Activated CD4-positive, alpha-beta memory T cell treated with anti-CD3 and anti-CD28 coated beads, Interleukin-2, amount 10 ng/mL, durations not matched to agents 7 days and 5 days (primary cell): ENCODE measurements at places on chromosomes 4 and X.

GRCh38 chr4:38318737-38319455, 345.1 kb upstream of the KLF3 start:
- peak; percentile 80 for DNase-seq

- DNase-seq: no peak
Measured at GRCh38 chr4:176467001-176467400, 147.2 kb downstream of the SPCS3 start.

GRCh38 chr4:1578251-1578773, 105.8 kb downstream of the FAM53A start:
- no peak for DNase-seq

- DNase-seq: no peak
Measured at GRCh38 chrX:82734140-82734539, 774.0 kb upstream of the POU3F4 start.

DNA sequence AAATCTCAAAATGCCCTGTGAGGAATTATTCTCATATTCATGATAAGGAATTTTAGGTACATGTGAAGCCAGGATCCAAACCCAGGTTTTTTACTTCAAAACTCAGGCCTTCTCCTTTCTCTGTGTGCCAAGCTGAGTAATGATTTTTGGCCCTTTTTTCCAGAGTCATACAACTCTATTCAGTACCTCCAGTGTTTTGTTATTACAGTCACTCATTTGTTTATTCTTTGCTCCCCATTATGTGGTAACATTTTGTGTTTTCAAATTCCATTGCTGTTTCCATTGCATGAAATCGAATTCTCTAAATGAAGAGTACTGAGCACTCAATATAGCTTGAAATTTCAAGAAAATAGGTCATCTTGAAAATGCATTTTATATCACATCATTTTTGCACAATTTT, 315.4 kb downstream of the NR3C2 start:
- DNase-seq: no peak

DNA sequence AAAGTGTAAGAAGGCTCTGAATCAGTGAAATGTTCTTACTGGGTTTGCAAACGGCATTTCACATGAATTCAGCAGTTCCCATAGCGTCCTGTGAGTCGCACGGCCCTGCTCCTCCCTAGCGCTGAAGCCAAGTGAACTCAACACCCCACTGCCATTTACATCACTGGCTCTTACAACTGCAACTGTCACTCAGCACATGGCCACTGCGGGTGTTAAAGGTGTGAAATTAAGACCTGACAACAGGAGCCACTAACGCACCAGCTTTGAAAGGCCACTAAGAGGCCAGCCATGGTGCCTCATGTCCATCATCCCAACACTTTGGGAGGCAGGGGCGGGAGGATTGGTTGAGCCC, 31.7 kb downstream of the RNF212 start:
- no peak for DNase-seq

GRCh38 chrX:13664020-13664419, 11.1 kb downstream of the TCEANC start:
- DNase-seq: no peak

DNA sequence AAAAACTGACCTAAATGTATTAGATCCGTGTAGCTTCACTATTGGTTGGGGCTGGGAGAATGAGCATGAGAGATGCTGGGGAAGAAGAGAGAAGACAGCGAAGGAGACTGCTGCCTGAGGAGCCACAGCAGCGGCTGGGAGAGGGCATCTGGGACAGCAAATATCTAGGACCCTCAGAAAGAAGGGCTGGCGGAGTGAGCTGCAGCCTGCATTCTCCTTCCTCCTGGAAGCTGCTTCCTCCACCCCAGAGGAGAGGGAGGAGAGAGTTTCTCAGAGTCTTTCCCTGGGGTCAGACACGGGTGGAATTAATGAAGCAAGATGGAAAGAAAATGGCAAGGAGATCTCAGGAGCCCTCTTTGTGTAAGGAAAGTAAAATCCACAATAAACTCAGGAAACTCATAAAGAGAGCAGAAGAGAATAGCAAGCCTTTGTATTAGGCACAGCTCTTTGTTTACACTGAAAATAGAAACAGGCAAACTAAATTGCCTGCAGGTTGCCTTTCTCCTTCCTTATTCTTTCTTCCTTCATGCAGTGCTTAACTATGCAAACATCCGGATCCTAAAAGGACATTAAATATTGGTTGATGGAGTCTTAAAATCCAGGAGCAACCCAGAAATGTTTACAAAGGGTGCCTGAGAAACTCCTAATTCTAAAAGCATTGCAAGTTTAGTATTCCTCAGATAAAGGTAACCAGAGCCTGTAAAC, 130.3 kb upstream of the GALNT7 start:
- no peak for DNase-seq

DNA sequence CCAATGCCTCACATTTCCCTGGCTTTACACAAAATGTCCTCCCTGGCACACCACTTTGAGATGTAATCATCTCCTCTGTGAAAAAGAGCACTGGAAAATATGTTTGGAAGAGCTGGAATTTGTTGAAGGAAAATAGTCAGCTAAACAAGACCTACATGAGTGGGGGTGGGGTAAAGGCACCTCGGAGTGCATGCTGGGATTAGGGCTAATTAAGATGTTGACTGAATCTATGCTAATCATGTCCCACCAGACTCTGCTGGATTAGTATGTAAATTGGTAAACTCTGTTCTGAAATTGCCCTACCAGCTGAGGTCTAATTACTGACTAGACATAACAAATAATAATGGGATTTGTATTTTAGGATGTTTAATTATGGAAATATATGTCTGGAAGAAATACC, 46.8 kb upstream of the MID1 start:
- DNase-seq: no peak

DNA sequence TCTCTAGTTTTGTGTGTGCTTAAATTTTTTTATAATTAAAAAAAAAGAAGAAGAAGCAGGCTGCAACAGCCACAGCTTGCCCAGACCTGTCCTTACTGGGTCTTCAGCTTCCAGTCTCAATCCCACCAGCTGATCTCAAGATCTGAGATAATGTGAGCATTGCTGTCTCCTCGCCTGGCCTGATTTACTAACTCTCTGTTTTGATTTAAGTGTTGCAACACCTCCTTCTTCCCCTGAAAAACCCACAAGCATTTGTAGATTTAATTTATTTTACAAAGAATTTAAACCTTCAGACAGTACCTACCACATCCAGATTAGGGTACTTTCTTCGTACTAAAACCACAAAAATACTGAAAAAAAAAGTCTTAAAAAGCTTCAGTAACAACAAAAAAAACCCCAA, 38.0 kb downstream of the FAM241A start:
- DNase-seq: no peak

DNA sequence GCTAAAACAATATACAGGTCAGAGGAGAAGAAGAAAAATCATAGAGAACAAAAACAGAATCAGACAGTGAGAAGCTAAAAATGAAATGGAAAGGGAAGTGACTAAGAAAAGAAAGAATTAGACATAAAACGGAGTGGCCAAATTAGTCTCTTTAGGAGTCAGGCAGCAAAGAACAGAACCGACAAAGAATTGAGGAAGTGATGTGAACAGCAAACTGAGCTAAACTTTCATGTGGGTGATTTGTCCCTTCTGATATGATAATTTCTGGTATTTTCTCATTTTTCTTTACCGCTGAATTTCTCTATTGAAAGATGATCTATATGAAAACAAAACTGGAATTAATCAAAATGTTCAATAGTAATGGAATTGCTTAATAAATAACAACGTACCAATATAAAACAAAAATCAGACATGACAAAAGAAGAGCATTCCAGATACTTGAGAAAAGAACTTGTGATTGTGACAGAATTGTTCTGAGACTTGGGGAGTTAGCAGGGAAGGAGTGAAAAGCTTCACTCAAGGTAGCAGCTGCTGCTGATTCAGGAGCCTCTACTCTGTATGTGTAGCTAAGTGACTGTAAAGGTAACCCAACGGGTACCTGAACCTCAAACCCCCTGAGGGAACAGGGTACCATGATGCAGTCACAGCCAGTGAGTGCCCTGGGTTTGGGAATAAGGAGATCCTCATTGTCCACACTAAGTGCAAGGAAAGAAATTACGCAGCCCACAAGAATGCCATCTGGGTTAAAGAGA, 8.8 kb downstream of the TAPT1 start:
- no peak for DNase-seq

DNA sequence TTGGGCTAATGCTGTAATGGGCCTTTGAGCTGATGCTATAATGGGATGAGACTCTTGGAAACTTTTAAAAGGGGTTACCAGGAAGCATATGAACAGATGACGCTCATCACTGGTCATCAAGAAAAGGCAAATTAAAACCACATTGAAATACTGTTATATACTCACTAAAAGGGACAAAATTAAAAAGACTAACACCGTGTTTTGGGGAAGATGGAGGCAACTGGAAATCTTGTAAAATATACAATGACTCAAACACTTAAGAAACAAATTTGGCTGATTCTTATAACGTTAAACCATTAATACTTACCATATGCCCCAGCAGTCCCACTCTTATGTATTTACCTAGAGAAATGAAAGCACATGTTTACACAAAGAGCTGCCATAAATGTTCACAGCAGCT, 207.2 kb upstream of the GPRIN3 start:
- DNase-seq: no peak

- DNase-seq: no peak
Measured at GRCh38 chr4:189022440-189023035, 883.3 kb downstream of the TRIML1 start.

GRCh38 chr4:163590103-163590502, 95.6 kb downstream of the TMA16 start:
- no peak for DNase-seq
